ENCODE measurements at places on chromosomes 1 and 21.
A peak's percentile ranks its signal among the peaks of the same experiment; 100 is the strongest.

GRCh38 chr1:8423269-8423691 is 105.4 kb downstream of the SLC45A1 start:
- DNase-seq, result no peak
- peak overlapping the region; percentile 97 for H3K27ac ChIP-seq
- H3K27me3 ChIP-seq, result no peaks in the 10 kb centered on the region
- H3K4me3 ChIP-seq, result peak overlapping the region; percentile 68

- no peak for DNase-seq
- H3K4me1 ChIP-seq, result no peaks in the 10 kb centered on the region
- no peak overlapping the region for H3K27ac ChIP-seq
- H3K36me3 ChIP-seq, result no peaks in the 10 kb centered on the region
- H3K27me3 ChIP-seq, result no peaks in the 10 kb centered on the region
- H3K4me3 ChIP-seq, result no peak overlapping the region
These were observed 28.9 kb downstream of the LEPR start for GRCh38 chr1:65449214-65449823.

- H3K27me3 ChIP-seq, result no peaks in the 10 kb centered on the region
- peaks cover 6% of the 10 kb centered on the region for H3K4me1 ChIP-seq
- H3K4me3 ChIP-seq, result peak within 1 kb of the TSS; percentile 93
- no peaks in the 10 kb centered on the region for H3K36me3 ChIP-seq
- DNase-seq, result peak; percentile 79
These were observed at the start of the genes MRPS6 and SLC5A3 for GRCh38 chr21:34073032-34073748. Gene MRPS6 (plus strand): TSS chr21:34073578. CDS start chr21:34073701, 123 bp downstream. Gene SLC5A3 (plus strand): TSS chr21:34073578. CDS start chr21:34095199, 21,621 bp downstream.

GRCh38 chr1:175385316-175385715 is 192.7 kb upstream of the KIAA0040 start:
- H3K4me3 ChIP-seq, result no peak overlapping the region
- no peak for DNase-seq
- no peaks in the 10 kb centered on the region for H3K4me1 ChIP-seq
- no peak overlapping the region for H3K27ac ChIP-seq

DNA sequence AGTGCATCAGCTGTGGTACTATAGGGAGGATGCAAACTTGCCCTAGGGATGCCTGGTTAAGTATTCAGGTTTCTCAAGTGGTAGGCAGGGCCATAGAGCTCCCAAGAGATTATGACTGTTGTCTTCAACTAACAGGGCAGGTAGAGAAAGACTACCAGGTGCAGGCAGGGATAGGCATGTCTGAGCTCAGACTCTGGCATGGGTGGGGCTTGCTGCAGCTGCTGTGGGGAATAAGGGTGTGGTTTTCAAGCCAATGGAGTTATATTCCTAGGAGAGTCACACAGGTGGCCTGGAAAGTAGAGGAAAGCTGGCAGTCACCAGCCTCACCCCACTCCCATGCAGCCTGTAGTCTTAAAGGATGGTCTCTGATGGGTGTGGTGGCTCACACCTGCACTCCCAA is 673.4 kb upstream of the ADGRL4 start:
- DNase-seq, result no peak
- no peaks in the 10 kb centered on the region for H3K27me3 ChIP-seq
- no peaks in the 10 kb centered on the region for H3K36me3 ChIP-seq

DNA sequence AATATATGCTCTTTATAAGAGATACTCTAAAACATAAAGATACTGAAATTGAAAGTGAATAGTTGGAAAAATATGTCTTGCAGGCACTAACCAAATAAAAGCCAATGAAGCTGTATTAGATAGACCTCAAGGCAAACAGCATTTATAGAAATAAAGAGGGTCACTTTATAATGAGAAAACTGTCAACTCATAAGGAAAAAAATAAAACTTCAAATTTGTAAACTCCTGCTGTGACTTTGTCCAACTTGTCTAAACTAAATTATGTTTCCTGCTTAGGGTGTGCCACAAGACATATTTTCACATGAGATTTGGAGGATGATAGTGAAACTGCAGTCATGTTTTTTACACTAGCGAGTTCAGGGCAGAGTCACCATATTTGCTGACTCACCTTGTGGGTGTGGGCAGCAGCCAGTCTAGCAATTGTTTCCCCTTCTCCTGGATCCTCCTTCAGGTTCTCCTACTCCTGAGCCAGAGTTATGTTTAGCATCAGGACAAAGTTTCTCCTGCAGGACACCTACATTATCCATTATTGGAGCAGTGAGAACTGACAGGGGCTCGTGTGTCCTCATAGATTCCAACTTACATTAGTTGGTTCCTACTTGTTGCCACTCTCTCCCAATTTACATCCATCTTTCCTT is 43.8 kb downstream of the CD53 start:
- H3K27me3 ChIP-seq, result no peaks in the 10 kb centered on the region
- H3K36me3 ChIP-seq, result no peaks in the 10 kb centered on the region
- peak; percentile 88 for DNase-seq
- peaks cover 3% of the 10 kb centered on the region for H3K4me1 ChIP-seq
- H3K27ac ChIP-seq, result no peak overlapping the region

GRCh38 chr1:66764994-66765578 is 12.8 kb downstream of the DYNLT5 start:
- H3K4me3 ChIP-seq, result no peak overlapping the region
- no peak overlapping the region for H3K27ac ChIP-seq
- no peaks in the 10 kb centered on the region for H3K36me3 ChIP-seq
- DNase-seq, result peak; percentile 25

- peaks cover 4% of the 10 kb centered on the region for H3K4me1 ChIP-seq
- H3K27ac ChIP-seq, result no peak overlapping the region
- H3K4me3 ChIP-seq, result no peak overlapping the region
- no peak for DNase-seq
- H3K27me3 ChIP-seq, result no peaks in the 10 kb centered on the region
These were observed 34.1 kb upstream of the RUNX1 start for GRCh38 chr21:35083246-35083645.

DNA sequence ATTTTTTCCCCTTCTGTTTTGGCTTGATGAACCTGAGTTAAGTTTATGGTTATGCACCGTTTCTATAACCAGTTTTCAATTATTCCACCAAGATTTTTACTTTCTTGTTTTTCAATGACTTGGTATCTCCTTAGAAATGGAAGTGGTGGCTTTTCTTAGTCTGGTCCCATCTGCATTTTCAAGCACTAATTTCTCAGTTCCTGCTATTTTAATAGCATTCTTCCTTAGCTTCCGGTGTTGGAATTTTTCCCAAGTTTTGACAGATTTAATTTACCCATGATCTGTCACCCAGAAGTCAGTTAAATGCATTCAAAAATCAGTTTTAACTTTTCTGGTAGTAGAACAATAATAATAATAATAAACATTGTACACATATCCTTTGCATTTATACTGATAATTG is 184.6 kb upstream of the OLFM3 start:
- no peaks in the 10 kb centered on the region for H3K27me3 ChIP-seq
- no peak overlapping the region for H3K4me3 ChIP-seq
- no peaks in the 10 kb centered on the region for H3K4me1 ChIP-seq
- H3K27ac ChIP-seq, result no peak overlapping the region
- H3K36me3 ChIP-seq, result no peaks in the 10 kb centered on the region
- no peak for DNase-seq

GRCh38 chr1:160130939-160131338 is 15.4 kb downstream of the ATP1A2 start:
- no peaks in the 10 kb centered on the region for H3K36me3 ChIP-seq
- no peak for DNase-seq

- no peaks in the 10 kb centered on the region for H3K4me1 ChIP-seq
- no peaks in the 10 kb centered on the region for H3K27me3 ChIP-seq
- H3K4me3 ChIP-seq, result no peak overlapping the region
- H3K27ac ChIP-seq, result no peak overlapping the region
These were observed 6.3 kb downstream of the COA7 start for GRCh38 chr1:52691821-52692220.

- DNase-seq, result peak; percentile 87
- peaks cover 33% of the 10 kb centered on the region for H3K4me1 ChIP-seq
- no peaks in the 10 kb centered on the region for H3K27me3 ChIP-seq
- H3K4me3 ChIP-seq, result no peak overlapping the region
- peaks cover 19% of the 10 kb centered on the region for H3K36me3 ChIP-seq
These were observed 53.1 kb downstream of the DOP1B start for GRCh38 chr21:36209626-36210171.

DNA sequence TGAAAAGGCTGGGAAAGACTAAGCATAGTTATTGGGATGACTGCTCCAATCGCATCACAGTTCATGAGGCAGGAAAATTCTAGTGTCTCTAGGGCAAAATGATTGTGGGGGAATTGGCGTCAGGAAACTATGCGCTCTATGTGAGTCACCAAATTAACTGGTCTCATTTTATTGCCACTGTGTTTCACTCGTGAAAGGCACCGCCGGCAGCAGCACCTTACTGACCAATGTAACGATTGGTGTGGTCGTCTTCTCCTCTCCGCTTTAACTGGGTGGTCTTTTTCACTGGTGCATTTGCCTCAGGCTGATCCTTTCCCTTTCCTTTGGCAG is 83.5 kb downstream of the SPAG17 start:
- H3K27me3 ChIP-seq, result no peaks in the 10 kb centered on the region
- no peak overlapping the region for H3K4me3 ChIP-seq
- no peaks in the 10 kb centered on the region for H3K36me3 ChIP-seq
- H3K27ac ChIP-seq, result no peak overlapping the region
- H3K4me1 ChIP-seq, result peaks cover 2% of the 10 kb centered on the region

- DNase-seq, result no peak
- no peak overlapping the region for H3K27ac ChIP-seq
- no peaks in the 10 kb centered on the region for H3K36me3 ChIP-seq
- H3K4me3 ChIP-seq, result no peak overlapping the region
- H3K27me3 ChIP-seq, result no peaks in the 10 kb centered on the region
These were observed 131.3 kb downstream of the SLC30A10 start for GRCh38 chr1:219797009-219797408.

GRCh38 chr1:62917805-62918204 is 133.9 kb downstream of the ATG4C start:
- H3K4me1 ChIP-seq, result no peaks in the 10 kb centered on the region
- H3K27me3 ChIP-seq, result no peaks in the 10 kb centered on the region
- H3K4me3 ChIP-seq, result no peak overlapping the region

DNA sequence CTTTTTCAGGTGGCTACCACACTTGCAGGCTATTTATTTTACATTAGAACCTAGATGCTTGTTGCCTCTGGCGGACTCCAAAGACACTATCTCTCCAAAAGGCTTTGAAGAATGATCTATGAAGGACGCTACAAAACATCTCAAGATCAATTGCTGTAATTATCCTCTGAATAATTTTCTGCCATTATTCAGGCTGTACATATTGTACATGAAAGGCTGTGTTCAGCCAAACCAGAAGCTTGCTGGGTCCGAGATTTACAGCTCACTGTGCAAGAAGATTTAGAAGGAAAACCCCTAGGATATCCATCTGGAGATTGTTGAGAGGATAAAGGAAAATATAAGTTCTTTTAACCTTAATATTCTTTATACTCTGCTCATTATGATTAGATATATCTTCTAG is 523.6 kb upstream of the PLXNA2 start:
- H3K27ac ChIP-seq, result no peak overlapping the region
- no peaks in the 10 kb centered on the region for H3K36me3 ChIP-seq
- H3K4me3 ChIP-seq, result no peak overlapping the region
- no peaks in the 10 kb centered on the region for H3K27me3 ChIP-seq
- no peak for DNase-seq
- H3K4me1 ChIP-seq, result peaks cover 4% of the 10 kb centered on the region

- no peaks in the 10 kb centered on the region for H3K27me3 ChIP-seq
- no peak for DNase-seq
- no peak overlapping the region for H3K27ac ChIP-seq
- peaks cover 5% of the 10 kb centered on the region for H3K4me1 ChIP-seq
- no peak overlapping the region for H3K4me3 ChIP-seq
These were observed 3.5 kb upstream of the GSTM4 start for GRCh38 chr1:109652402-109652801.

- peak overlapping the region; percentile 30 for H3K4me3 ChIP-seq
- no peaks in the 10 kb centered on the region for H3K27me3 ChIP-seq
- no peak overlapping the region for H3K27ac ChIP-seq
- no peaks in the 10 kb centered on the region for H3K4me1 ChIP-seq
- peak; percentile 42 for DNase-seq
- H3K36me3 ChIP-seq, result no peaks in the 10 kb centered on the region
These were observed 51.7 kb downstream of the COL24A1 start for GRCh38 chr1:86104606-86105532.

DNA sequence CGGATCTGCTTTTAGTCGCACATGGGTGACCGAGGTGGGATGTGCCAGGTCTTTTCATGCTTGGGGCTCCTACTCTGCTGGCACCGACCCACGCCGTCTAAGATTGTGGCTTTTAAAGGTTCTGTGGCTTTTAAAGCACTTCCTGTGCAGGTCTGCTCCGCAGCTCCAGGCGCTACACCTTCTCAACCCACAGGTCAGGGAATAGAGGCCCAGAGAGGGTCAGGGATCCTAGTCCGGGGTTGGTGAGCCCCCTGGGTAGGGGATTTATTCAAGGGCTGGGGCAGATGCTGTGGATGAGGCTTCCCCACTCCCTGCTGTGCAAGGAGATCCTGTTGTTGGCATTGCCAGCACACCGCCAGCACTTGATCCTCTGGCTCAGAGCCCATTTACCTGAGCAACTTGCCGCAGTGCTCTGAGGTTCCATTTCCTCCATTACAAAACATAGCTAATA is 212.8 kb upstream of the RAB4A start:
- H3K27me3 ChIP-seq, result no peaks in the 10 kb centered on the region
- no peak for DNase-seq
- no peak overlapping the region for H3K4me3 ChIP-seq

- no peaks in the 10 kb centered on the region for H3K4me1 ChIP-seq
- H3K27me3 ChIP-seq, result no peaks in the 10 kb centered on the region
- H3K4me3 ChIP-seq, result no peak overlapping the region
- no peaks in the 10 kb centered on the region for H3K36me3 ChIP-seq
These were observed 198.7 kb downstream of the KCNT2 start for GRCh38 chr1:196409586-196409985.

GRCh38 chr1:245084551-245084950 is 70.2 kb upstream of the KIF26B start:
- peaks cover 2% of the 10 kb centered on the region for H3K36me3 ChIP-seq
- no peaks in the 10 kb centered on the region for H3K27me3 ChIP-seq

DNA sequence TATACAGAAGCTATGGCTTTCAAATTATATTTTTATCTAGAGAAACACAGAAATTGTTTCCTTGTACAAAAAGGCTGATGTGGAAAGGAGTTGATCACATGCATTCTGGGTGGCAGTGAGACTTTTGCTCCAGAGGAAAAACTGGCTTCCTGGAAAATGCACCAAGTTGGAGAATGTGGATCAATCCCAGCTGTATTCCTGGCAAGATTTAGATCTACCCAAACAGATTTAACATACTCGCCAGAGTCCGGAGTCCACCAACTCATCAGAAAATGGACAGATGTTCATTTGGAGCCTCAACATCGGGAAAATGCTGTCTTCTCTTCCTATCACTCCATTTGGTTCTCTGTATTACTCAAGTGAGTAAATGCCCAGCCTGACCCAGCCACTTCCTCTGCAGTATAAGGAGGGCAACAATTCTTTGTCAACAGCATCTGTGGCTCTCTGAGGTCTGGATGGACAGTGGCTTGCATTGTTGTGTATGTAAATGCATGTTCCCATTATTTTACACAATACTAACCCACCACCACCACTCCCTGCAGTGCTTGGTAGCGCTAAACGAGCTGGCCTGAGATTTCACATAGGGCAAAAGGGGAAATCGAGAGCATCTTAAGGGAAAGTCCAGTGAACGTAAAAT is 226.2 kb upstream of the IRF2BP2 start:
- H3K4me1 ChIP-seq, result no peaks in the 10 kb centered on the region
- no peaks in the 10 kb centered on the region for H3K36me3 ChIP-seq
- H3K27me3 ChIP-seq, result no peaks in the 10 kb centered on the region
- no peak for DNase-seq
- no peak overlapping the region for H3K27ac ChIP-seq

All from trophoblast cell (in vitro differentiated cells and primary cell).